ENCODE measurements at places on chromosomes 5 and 9. TPM values are rescaled to one million over a fixed set of nuclear protein-coding genes. Genes with fewer than 3 reads are reported as not detected.

DNA sequence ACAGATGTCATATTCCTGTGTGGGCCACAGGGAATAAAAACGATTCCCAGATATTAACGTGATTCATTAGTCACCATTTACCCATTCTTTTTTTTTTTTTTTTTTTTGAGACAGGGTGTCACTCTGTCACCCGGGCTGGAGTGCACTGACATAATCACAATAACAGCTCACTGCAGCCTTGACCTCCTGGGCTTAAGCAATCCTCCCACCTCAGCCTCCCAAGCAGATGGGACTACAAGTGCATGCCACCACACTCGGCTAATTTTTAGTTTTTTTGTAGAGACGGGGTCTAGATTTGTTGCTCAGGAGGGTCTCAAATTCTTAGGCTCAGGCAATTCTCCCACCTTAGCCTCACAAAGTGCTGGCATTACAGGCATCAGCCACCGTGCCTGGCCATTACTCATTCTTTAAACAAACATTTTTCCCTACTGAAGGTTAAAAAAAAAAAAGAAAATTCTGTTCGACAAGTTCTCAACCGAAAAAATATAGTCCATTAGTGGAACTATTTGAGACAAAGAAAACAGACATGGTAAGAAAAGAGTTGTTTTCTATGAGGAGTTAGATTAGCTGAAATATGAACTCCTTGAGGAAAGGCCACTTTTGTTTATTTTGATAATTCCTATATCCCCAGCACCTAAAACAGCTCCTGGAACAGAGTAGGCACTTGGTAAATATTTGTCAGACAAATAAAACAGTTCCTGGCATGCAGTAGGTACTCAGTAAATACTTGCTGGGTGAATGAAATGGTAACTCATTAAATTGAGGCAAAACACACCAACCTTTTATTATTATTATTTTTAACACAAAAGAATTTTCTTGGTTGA is 32.1 kb upstream of the PDCL start:
- peaks cover 35% of the 10 kb centered on the region for H3K36me3 ChIP-seq
- no peak for DNase-seq
- H3K4me1 ChIP-seq = peaks cover 2% of the 10 kb centered on the region

DNA sequence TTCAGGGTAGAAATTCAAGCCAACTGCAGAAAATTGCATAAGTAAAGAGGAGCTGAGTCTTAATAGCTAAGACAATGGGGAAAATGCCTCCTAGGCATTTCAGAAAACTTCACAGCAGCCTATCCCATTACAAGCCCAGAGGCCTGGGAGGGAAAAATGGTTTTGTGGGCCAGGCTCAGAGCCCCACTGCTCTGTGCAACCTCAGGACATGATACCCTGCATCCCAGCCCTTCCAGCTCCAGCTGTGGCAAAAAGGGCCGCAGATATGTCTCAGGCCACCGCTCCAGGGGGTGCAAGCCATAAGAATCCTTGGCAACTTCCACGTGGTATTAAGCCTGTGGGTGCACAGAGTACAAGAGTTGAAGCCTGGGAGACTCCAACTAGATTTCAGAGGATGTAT is 387.0 kb downstream of the ARRDC3 start:
- no peaks in the 10 kb centered on the region for H3K4me1 ChIP-seq
- H3K27ac ChIP-seq = no peak overlapping the region
- DNase-seq = no peak
- no peaks in the 10 kb centered on the region for H3K36me3 ChIP-seq
- H3K4me3 ChIP-seq = no peak overlapping the region
- peaks cover 2% of the 10 kb centered on the region for H3K27me3 ChIP-seq

DNA sequence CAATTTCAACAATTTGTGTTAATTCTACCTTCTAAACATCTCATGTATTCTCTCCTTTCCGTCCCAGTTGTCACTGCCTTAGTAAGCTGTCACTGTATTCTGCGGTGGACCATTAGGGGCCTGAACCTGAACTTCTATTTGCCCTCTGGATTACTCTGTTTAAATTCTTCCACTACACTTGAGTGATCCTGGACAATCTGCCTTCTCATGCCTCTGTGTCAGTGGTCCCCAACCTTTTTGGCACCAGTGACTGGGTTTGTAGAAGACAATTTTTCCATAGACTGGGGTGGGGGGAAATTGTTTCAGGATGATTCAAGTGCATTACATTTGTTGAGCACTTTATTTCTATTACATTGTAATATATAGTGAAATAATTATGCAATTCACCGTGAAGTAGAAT is 1157.6 kb upstream of the SEMA6A start:
- no peak overlapping the region for H3K4me3 ChIP-seq
- no peaks in the 10 kb centered on the region for H3K4me1 ChIP-seq
- no peaks in the 10 kb centered on the region for H3K36me3 ChIP-seq
- no peak for DNase-seq

- peak; percentile 40 for DNase-seq
- H3K27me3 ChIP-seq = peaks cover 22% of the 10 kb centered on the region
- H3K4me1 ChIP-seq = peaks cover 23% of the 10 kb centered on the region
These were observed 83.8 kb downstream of the DAB2IP start for GRCh38 chr9:121735065-121735792.

GRCh38 chr5:54703133-54703532 is 185.6 kb downstream of the SNX18 start:
- DNase-seq = no peak
- H3K36me3 ChIP-seq = no peaks in the 10 kb centered on the region
- H3K4me3 ChIP-seq = no peak overlapping the region
- no peaks in the 10 kb centered on the region for H3K4me1 ChIP-seq

Gene ASTN2
- 5.7 TPM for total RNA-seq

All from activated CD8-positive, alpha-beta T cell treated with anti-CD3 and anti-CD28 coated beads for 36 hours (primary cell).